ENCODE measurements at places on chromosomes 2 and 18.

DNA sequence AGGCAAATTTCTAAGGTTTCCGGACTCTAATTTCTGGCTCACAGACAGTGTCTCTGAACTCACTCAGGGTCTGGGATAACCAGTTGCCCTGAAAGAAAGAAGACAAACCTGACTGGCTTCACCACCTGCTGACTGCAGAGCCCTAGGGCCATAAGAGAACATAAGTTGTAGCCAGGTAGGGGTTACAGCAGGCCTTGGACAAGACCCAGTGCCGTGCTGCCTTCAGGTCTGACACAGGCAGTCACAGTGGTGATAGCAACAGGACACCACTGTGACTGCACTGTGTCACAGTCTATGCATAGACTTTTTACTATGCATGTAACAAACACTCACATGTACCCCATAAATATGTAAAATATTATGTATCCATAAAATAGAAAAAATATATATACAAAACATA is 508.5 kb downstream of the PID1 start:
- DNase-seq, result no peak

GRCh38 chr18:10274301-10274700 is 180.1 kb upstream of the APCDD1 start:
- no peak for DNase-seq

GRCh38 chr2:28367667-28368356 is 24.8 kb upstream of the FOSL2 start:
- DNase-seq, result no peak

DNA sequence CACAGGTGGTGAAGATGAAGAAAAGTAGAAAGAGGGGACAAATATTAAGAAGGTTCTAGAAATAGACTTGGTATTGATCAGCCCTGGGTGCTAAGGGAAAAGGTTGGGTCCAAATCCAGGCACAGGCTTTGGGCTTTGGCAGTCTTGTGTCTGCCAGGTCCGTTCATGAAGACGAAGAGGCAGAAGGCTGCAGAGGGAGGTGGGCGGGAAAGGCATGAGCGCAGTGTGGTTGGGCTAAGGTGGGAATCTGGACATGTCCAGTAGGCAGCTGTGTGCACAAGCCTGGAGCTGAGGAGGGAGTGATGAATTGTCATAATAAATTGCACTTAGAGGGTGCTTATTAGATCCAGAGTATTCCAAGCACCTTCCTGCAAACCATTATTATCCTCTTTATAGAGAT is 105.7 kb upstream of the TEX51 start:
- no peak for DNase-seq

GRCh38 chr2:210496512-210496911 is 20.0 kb upstream of the LANCL1 start:
- DNase-seq, result no peak

GRCh38 chr2:46116553-46116991 is 180.6 kb upstream of the EPAS1 start:
- no peak for DNase-seq

GRCh38 chr18:23703057-23703986 is 14.1 kb downstream of the LAMA3 start:
- DNase-seq, result no peak

GRCh38 chr2:225930687-225931086 is 531.2 kb downstream of the NYAP2 start:
- no peak for DNase-seq

GRCh38 chr2:109683452-109683851 is 69.3 kb downstream of the SOWAHC start:
- DNase-seq, result no peak

DNA sequence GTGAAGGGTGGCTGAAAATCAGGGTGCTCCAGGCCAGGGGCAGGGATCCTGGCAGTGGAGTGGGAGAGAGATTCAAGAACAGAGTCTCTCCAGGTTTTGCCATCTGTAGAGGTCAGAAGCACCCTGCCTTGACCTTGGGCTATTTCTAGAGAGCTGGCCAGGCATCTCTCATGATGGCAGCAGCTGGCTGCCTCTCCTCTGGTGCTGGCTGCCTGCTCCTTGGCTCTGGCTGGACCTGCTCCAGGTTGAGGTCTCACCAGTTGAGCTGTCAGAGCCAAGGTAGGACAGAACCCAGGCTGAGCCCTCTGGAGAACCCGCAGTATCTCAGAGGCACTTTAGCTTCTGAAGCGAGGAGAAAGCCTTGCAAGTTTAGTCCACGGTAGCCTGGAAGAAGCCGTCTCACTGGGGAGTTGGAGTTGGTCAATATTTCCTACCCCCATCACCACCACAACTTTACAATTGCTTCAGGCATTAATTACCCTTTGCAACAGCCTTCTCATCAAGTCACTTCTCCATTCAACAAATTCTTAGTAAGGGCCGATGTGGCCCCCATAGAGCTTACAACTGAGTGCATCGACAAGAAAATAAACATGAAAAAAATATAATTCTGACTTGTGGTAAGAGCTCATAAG is 25.6 kb downstream of the GNLY start:
- DNase-seq, result no peak

- no peak for DNase-seq
Observed at GRCh38 chr2:27685577-27685976, 21.9 kb downstream of the SLC4A1AP start.

Data from midbrain (tissue), 1 donor.